ENCODE measurements at places on chromosomes 1 and 21.

GRCh38 chr1:162902416-162902815 is 41.4 kb upstream of the CCDC190 start:
- no peak overlapping the region for H3K27ac ChIP-seq
- no peaks in the 10 kb centered on the region for H3K4me1 ChIP-seq
- no peak for DNase-seq
- no peaks in the 10 kb centered on the region for H3K27me3 ChIP-seq

- H3K27me3 ChIP-seq: no peaks in the 10 kb centered on the region
- peaks cover 6% of the 10 kb centered on the region for H3K4me1 ChIP-seq
- no peaks in the 10 kb centered on the region for H3K36me3 ChIP-seq
- H3K27ac ChIP-seq: no peak overlapping the region
- no peak overlapping the region for H3K4me3 ChIP-seq
These were observed 133.7 kb upstream of the RUNX3 start for GRCh38 chr1:25063591-25064416.

DNA sequence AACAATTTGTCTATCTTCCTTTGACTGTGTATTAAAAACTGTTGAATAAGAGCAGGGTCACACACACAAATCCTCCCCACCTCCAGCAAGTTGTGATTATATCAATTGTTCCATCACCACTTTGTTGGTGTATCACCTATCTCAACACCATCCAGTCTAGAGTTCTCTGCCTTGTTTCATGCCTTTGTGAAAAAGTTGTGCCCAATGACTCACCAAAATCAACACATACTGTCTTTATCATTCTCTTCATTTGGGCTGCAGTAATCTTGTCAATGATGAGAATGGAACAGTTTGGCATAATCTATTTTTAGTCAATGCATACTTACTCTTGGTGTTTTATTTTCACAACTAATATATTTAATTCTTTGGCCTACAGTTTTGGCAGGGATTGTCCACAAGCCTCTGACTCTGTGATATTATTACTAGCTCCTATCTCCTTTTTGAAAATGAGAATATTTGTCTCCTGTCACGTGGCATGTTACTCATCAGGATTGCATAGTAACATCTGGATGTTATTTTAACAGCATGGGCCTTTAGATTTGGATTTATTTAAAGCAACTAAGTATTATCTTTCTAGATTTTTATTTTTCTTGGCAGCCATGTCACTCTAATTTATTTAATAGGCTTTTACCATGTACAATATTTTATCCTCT is 5.1 kb downstream of the C1orf87 start:
- H3K4me3 ChIP-seq: no peak overlapping the region
- H3K27ac ChIP-seq: no peak overlapping the region
- no peaks in the 10 kb centered on the region for H3K27me3 ChIP-seq
- DNase-seq: no peak
- H3K4me1 ChIP-seq: no peaks in the 10 kb centered on the region

DNA sequence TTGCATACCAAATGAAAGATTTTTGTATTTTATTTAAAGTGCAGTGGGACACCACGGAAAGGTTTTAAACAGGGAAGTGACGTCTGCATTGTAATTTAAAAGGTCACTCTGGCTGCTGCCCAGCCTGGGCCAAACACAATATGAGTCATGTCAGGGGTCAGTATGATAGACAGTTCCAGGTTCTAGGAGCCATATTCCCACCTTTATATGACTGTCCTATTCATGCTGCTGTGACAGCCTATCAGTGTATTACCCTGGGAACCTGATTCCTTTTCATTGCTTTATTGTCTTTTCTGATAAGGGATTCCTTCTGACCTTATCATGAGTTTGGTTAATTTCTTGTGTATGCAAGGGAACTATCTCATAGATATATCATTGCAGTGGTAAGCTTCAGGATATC is 5.3 kb downstream of the VANGL1 start:
- H3K27me3 ChIP-seq: no peaks in the 10 kb centered on the region
- H3K36me3 ChIP-seq: no peaks in the 10 kb centered on the region
- peaks cover 37% of the 10 kb centered on the region for H3K4me1 ChIP-seq
- H3K4me3 ChIP-seq: no peak overlapping the region
- H3K27ac ChIP-seq: no peak overlapping the region

DNA sequence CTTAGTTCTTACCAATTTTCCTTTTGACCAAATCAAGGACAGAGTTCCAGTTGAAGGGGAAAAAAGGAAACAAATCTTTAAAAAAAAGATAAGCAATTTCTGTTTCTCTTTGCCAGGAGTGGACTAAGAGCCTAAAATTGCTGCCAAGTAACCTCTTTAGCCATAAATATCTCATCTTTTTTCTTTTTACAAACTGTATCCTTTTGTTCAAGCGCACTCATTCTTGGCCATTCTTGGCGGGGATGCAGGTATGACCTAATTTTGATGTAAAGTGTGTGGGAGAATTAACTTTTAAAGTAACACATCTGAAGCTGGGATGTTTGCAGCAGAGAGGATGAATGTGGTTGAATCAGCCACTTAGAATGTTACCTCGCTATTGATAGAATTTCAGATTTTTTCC is 13.4 kb upstream of the KIF1B start:
- no peak overlapping the region for H3K4me3 ChIP-seq
- H3K36me3 ChIP-seq: no peaks in the 10 kb centered on the region
- H3K4me1 ChIP-seq: no peaks in the 10 kb centered on the region
- no peak for DNase-seq
- no peaks in the 10 kb centered on the region for H3K27me3 ChIP-seq

- DNase-seq: no peak
- no peaks in the 10 kb centered on the region for H3K4me1 ChIP-seq
- no peak overlapping the region for H3K27ac ChIP-seq
These were observed 45.8 kb upstream of the NTPCR start for GRCh38 chr1:232904566-232904965.

- H3K27ac ChIP-seq: no peak overlapping the region
- DNase-seq: no peak
- no peaks in the 10 kb centered on the region for H3K27me3 ChIP-seq
- peaks cover 16% of the 10 kb centered on the region for H3K4me1 ChIP-seq
- no peaks in the 10 kb centered on the region for H3K36me3 ChIP-seq
These were observed 520.5 kb downstream of the SMYD3 start for GRCh38 chr1:245986404-245987218.

- H3K27ac ChIP-seq: no peak overlapping the region
- H3K36me3 ChIP-seq: no peaks in the 10 kb centered on the region
- H3K4me1 ChIP-seq: no peaks in the 10 kb centered on the region
These were observed 117.5 kb downstream of the TGFB2 start for GRCh38 chr1:218462587-218462986.

DNA sequence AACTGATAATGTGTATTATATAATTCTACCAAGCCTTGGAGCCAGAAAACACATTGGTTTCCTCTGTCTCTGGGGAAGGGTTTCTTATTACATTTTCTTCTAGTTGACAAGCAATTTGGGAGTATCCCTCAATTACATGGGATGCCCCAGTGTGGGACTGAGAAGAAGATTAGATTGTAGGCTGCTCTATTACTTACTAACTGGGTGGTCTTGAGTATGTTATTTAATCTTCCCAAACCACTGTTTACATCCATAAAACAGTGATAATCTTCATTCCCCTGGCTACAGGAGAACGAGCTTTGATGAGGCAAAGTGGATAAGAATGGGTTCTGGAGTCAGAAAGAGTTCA is 105.8 kb downstream of the TSEN15 start:
- no peak overlapping the region for H3K27ac ChIP-seq
- no peak for DNase-seq
- peaks cover 4% of the 10 kb centered on the region for H3K27me3 ChIP-seq

DNA sequence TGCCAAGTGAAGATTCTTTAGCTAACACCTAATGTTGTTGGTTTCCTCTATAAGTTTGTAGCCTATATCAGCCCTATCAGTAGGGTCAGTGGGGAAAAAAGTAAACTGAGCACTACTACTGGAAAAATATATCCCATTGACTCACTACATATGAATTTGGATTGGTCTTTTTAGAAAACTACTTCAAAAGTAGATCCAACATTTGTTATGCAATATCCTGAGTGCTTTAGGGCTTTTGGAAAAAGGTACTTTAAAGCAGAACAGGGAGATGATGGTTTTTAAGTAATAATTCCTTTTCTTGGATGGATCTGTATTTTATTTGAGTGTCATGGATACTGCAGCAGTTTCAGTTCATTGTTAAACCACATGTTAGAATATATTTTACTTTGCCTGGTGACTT is 7.1 kb downstream of the C1orf21 start:
- H3K4me1 ChIP-seq: no peaks in the 10 kb centered on the region
- DNase-seq: no peak
- H3K27me3 ChIP-seq: 0 out of 2 replicates have a peak, but pooled peaks cover 3% of the 10 kb centered on the region
- H3K36me3 ChIP-seq: no peaks in the 10 kb centered on the region
- H3K4me3 ChIP-seq: no peak overlapping the region
- no peak overlapping the region for H3K27ac ChIP-seq
